HuH-7.5 (cell line): ENCODE measurements at places on chromosomes 7 and 10.

GRCh38 chr7:15667991-15668390, 18.5 kb downstream of the MEOX2 start:
- DNase-seq: no peak

DNA sequence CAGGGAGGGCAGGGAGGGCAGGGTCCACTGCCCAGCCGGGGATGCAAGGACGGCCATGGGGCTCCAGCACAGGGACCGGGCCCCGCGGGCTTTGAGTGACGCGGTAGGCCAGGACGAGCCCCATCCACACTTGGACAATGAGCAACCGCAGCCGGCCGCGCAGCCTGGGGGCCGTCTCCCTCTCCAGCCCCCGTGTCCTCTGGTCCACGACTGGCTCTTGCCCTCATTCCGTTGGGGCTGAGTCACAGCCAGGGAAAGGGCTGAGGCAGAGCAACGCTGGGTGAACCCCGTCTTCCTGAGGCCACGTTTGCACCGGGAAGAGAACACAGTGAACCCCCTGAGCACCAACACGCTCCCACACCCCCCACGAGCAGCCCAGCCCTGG, 23.7 kb downstream of the SHH start:
- DNase-seq: no peak

DNA sequence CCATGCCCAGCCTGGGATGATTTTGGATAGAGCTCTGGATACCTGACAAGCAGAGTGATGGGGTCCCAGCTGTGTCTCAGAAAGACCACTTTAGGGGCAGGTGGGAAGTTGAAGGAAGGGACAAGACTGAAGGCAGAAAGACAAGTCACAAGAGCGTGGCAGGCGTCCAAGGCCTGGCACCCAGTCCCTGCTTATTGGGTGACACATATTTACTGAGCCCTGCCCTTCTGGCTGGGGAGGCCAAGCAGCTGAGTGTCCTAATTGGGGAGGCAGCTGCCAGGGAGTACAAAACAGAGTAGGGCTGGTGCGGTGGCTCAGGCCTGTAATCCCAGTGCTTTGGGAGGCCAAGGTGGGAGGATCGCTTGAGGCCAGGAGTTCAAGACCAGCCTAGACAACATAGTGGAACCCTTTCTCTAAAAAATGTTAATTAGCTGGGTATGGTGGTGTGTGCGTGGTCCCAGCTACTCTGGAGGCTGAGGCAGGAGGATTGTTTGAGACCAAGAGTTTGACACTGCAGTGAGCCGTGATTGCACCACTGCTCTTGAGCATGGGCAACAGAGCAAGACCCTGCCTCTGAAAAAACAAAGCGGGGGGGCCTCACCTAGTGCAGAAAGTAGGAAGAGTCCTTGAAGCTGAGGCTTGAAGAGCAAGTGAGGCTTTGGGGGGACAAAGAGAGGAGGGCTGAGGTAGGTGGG, 53.0 kb upstream of the GTF2I start:
- no peak for DNase-seq

GRCh38 chr10:24465124-24465874, 256.4 kb downstream of the KIAA1217 start:
- DNase-seq: no peak

DNA sequence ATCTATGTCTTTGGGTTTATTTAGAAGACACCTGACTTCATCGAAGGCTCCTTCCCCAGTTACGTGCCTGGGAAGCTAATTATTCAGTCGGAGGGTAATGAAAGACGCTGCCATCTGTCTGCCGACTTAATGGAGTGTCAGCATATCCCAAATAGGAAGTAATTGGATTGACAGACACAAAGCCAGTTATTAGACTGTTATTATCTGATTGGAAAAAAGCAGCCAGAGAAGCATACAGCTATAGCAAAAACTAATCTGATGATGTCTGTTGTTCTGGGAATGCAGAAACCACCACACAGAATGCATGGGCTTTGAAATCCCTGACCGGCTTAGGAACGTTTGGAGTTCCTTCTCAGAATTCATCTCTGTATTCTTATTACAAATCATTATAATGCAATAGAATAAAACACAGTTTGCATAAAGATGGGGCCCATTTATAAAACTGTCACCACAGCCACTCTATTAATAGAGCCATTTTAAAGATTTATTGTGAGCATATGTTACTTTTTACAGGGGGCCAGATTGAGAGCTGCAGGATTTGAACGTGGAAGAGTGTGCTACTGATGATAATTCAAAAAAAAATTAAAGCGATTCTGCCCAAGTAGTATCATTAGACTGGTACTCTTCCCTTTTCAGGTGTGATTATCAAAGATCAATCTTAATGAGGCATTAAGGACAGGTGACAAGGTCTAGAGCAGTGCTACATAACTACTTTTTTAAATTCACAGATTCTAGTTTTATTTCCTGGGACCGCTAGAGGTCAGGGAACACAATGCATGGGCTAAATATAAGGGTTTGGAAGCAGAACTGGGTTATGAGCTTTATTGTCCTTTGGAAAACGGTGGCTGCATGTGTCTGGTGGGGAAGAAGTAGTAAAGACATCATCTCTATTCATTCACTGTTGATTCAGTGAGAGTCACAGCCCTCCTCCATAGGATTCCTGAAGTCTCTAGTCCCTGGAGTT, 330.1 kb upstream of the LRGUK start:
- DNase-seq: no peak

DNA sequence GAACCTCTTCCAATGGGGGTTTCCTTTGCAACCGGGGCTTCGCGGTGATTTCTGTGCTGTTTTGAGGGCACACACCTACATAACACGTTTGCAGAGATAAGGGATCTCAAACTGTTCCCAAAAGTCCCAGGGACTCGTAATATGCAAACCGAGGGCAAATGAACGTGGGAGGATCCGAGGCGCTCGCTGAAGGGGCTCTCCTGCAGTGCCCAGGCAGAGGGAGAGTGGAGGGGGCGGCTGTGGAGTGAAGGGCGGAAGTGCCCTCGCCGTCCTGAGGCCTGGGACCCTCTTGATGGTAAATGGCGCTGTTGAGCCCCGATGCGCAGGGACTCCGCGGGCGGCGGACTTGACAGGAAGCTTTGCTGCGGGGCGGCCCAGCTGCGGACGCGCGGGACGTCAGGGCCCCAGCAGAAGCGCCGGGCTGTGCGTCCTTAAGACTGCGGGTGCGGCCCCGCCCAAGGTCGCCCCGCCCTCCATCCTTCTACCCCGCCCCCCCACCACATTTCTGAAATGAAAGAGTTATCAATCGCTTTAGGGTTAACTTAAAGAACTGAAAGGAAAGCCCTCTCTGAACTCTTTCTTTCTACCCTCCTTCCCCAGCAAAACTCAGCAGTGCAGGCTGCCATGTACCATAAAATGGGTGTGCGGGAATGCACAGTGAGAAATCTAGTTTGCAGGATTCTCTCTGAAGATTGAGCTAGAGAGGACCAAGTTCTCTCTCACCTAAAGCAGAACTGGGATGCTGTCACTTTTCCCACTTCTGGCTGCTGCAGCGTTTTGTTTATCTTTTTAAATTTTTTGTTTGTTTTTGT, 151.8 kb upstream of the YAE1 start:
- DNase-seq: peak; percentile 39

- no peak for DNase-seq
Measured at GRCh38 chr10:74973741-74974392, 137.6 kb upstream of the SAMD8 start.

- DNase-seq: no peak
Measured at GRCh38 chr10:23404461-23404980, 34.4 kb upstream of the OTUD1 start.

GRCh38 chr10:78304091-78305045, 270.7 kb downstream of the RPS24 start:
- no peak for DNase-seq
